Stimulated activated CD8-positive, alpha-beta memory T cell treated with anti-CD3 and anti-CD28 coated beads, Interleukin-4, amount 100 ng/mL, for 24 hours (primary cell): ENCODE measurements at places on chromosomes 3 and 15.

DNA sequence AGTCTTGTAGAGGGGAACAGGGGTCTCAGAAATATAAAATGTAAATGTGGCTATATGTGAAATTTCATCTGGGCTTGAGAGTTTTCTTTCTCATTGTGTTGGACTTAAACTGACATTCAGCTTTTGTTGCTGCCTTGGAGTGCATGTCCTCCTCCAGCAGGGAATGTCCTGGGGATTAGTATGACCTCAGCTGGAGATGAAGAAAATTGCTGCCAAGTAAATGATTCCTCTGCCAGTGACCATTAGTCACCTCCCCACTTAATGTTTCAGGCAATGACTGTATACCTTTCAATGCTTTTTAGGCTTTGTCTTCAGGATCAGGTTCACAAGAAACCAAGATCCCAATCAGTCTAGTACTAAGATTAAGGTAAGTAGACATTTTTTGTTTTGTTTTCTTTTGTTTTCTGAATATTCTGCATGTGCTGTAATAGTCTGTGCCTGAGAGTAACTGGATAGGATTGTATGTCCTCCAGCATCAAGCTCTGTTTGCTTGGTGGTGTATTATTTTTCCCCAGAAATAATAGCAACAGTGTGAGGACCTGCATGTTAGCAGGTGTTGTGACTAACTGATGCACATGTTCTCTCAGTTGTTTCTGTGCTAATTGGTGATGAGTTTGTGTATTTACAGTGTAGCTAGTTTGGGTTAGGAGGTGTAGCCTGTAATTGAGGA lies 18.1 kb upstream of the SLC22A13 start:
- no peak for DNase-seq

DNA sequence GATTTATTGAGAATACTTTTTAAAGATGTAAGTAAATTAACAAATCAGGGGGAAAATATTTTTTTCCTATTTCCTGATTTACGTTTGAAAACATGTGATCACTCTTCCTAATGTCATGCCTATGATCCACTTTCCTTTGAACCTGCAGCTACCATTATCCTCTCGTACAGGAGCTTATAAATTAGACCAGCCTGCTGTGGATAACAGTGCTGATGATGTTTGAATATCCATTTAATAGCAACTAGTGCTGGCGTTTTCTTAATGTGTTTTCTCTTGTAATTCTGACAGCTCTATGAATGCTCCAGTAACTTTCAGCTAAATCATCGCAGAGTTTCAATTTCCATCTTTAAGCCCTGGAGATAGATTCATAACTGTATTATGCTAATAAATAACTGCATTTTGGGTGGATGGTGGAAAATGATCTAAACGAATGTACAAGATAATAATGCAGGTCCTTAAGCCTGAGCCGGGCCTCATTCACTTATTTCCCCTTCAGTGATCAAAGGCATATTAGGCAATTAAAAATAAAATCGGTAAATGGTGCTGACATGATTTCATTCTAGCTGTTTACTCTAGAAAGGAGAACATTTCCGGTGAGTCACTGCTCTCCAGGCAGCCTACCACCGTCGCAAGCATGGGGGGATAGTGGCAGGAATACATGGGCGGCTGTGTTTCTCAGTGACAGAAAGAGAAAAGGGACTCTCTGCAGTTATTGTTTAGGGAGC lies 58.5 kb upstream of the SLC24A5 start:
- no peak for DNase-seq

- no peak for DNase-seq
Measured at GRCh38 chr3:60707452-60708020, 543.7 kb downstream of the FHIT start.

DNA sequence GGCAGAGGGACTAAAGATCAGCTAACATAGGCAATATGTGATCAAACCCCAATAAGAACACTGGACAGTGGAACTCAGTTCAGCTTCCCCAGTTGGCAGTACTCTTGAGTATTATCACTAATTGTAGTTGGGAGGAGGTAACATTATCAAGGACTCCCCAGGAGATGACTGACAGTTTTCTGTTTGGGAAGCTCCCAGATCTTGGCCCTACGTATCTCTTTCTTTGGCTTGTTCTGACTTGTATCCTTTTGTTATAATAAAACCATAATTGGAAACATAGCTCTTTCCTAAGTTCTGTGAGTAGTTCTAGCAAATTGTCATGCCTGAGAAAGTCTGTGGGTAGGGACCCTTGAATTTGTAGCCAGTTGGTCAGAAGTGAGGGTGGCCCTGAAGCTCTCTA lies 316.4 kb downstream of the ZNF621 start:
- DNase-seq = no peak

DNA sequence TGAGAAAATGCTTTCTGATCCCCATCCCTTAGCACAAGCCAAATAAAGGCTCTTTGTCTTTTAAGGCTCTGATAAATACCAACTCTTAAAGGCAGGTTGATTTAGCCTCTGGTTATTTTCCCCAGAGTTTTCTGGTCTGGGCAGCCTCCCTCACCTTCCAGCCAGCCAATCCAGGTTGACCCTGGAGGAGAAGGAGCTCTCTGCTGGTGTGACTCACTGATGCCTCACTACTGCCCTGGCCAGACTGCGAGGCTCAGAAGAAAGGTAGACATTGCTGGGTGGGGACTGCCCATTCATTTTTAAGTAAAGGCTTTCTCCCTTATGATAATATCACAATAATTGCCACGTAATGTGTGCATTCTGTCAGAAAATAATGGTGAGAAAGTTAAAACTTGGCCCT lies 37.1 kb downstream of the SLCO3A1 start:
- no peak for DNase-seq

GRCh38 chr3:156678197-156678596 lies 3.8 kb downstream of the TIPARP start:
- no peak for DNase-seq

DNA sequence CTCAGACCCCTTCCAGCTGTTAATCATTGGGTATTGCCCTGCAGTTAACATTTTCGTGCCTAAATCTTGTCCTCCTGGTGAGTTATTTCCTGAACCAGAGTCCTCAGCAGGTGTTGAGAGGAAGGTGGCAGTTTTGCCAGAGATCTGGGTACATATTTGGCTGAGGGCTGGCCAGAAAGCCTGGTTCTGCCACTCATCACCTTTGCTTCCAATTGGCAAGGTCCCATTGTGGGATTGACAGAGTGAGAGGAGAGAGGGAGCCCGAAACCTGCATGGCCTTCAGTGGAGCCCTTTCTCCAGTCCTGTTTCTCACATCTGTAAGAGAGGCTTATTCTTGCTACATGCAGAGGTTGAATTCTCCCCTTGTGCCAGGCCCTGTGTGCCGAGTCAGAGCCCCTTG lies 8.9 kb upstream of the TKT start:
- no peak for DNase-seq

GRCh38 chr3:181851063-181851462 lies 139.3 kb downstream of the SOX2 start:
- no peak for DNase-seq

DNA sequence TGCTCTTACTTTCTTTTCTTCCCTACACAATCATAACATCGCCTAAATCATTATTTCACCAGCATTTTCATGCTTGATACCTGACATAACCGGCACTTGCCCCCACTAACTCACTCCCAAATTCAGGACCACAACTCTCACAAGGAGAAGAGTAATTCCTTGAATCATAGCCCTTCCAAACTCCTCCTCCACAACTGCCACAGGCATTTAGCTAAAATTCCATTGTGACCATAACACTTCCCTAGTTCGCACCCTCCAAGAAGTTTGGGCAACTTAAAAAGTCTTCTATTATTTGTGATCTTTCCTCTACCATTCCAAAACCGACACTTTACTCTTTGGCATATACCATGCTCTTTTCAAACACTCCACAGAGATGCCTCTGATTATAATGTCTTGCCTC lies 59.4 kb upstream of the XRN1 start:
- no peak for DNase-seq

- DNase-seq = peak; percentile 65
Measured at GRCh38 chr15:45458746-45459403, 63.7 kb downstream of the SLC30A4 start.

- no peak for DNase-seq
Measured at GRCh38 chr3:1103525-1103924, 10.7 kb downstream of the CNTN6 start.

- DNase-seq = no peak
Measured at GRCh38 chr3:174438501-174439145, 420.5 kb upstream of the NAALADL2 start.

- DNase-seq = no peak
Measured at GRCh38 chr3:168828536-168828935, 732.8 kb upstream of the GOLIM4 start.

GRCh38 chr15:64938192-64938591 lies 26.5 kb downstream of the ANKDD1A start:
- no peak for DNase-seq

DNA sequence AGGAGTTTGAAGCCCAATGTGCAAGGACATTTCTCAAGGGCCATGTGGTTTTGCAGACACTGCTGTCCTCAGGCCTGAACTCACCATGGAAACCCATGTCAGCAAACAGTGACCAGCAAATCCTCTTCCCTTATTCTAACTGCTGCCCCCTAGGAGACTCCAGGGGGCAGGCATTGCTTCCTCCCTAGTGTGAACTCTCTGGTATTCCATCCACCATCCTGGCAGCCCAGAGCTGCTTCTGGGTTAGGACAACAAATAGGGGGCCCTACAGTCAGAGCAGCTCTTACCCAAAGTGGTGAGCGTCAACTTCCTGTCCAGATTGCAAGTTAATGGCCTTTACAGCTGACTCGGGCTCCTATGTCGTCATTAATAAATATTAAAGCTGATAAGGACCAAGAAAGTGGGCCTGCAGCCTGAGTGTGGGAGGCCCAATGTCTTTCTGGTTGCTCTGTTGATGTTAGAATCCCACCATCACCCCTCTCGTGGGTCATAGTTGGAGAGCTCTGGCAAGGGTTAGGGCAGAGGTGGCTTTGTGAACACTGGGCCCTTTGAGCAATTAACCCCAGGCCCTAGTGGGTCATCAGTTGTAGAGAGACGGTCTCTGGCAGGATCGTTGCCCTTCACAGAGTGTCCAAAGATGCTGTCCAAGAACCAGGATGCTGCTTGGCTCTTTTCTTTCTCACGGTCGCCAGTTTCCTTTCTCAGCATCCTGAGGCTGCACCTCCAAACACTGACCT lies 41.5 kb downstream of the TGM4 start:
- no peak for DNase-seq

- DNase-seq = no peak
Measured at GRCh38 chr3:73521734-73522336, 102.9 kb downstream of the PDZRN3 start.

DNA sequence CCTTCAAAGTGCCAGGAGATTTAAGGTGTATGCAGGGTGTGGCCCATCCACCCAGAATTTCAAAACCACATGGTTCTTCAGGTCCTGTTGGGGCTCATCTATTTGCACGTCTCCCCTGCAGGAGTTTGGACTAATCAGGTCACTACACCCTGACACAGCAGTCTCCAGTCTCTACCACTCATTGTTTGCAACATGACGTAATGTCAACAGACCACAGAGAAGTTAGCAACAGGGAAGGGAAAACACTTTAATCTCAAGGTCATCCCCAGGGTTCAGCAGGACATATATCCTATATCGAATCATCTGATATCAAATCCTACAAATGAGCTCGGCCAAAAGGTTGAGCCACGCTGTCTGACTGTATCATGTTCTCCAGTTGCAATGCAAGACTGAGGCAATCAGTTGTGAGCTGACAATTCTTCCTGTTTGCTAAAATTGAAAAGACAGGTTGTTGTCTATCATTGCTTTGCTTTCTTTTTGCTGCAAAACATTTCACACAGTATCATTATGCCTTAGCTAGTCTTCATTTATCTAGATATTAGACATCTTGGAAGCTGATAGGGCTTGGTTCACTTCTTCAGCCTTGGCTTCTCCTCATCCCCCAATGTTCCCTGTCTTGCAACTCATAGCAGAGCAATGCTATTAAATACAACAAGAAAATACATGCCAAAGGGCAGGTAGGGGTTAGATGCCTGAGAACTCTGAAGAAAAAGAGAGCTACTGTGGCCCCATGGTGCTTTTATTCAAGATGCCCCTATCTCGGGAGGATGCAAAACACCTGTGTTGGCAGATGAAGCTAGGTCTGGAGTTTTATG lies 13.4 kb upstream of the LEKR1 start:
- DNase-seq = no peak

GRCh38 chr3:8757551-8758518 lies 11.6 kb downstream of the OXTR start:
- no peak for DNase-seq

DNA sequence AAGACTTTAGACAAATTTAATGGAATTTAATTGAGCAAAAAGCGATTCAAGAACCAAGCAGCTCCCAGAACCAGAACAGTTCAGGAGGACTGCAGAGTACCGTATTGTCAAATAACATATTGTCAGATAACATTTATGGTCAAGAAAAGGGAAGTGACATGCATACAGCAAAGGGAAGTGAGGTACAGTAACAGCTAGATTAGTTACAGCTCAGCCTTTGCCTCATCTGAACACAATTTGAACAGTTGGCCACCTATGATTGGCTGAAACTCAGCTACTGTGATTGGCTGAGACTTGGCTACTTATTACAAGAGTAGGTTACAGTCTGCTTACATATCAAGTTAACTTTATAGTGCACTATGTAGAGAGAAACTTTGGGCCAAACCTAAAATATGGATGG lies 21.9 kb downstream of the ZFAND6 start:
- no peak for DNase-seq

- DNase-seq = no peak
Measured at GRCh38 chr15:42010434-42010833, 10.4 kb downstream of the PLA2G4E start.

DNA sequence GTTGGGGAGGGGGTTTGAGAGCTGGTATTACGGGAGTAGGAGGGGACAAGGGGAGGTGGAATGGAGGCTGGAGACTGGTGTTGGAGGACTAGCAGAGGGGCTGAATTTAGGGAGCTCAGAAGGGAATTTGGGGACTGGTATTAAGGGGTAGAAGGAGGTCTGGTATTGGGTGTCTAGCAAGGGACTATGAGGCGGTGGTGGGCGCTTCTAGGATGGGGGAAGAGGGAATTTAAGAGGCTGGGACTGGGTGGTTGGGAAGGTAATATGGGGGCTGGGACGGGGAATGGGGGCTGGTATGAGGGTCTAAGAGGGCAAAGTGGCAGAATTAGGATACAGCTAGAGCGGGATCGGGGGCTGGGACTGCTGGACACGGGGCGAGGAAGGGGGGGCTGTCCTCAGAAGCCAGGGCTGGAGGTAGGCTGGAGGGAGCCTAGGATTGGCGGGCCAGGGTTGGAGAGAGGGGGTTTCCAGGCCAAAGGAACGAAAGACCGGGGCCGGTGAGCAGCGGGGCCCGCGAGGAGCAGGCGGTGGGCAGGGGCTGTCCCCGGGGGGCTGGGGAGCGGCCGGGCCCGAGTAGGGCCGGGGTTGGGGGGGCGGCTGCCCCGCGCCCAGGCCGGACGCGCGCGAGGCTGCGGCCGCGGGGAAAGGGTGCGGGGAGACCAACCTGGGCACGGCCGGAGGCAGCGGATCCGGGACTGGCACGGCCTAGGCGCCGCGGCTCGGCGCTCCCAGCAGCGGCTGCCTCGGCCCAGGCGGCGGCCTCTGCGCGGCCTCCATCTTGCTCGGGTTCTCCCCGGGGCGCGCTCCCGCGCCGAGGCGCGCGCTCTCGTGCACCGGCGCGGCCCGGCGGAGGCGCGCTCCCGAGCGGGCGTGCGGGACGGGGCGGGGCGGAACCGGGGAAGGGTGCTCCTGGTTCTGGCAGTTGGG lies at the start of gene LHFPL4:
LHFPL4 (minus strand) TSS at position 802 of the 927 bp plus-strand sequence. CDS start 1,143 bp downstream, outside the sequence.
- no peak for DNase-seq
